ENCODE measurements at places on chromosomes 3 and 15. TPM values are rescaled to one million over a fixed set of nuclear protein-coding genes. Genes with fewer than 3 reads are reported as not detected.
A peak's percentile ranks its signal among the peaks of the same experiment; 100 is the strongest.

The CD86 gene
- 4.1 TPM for total RNA-seq

DNA sequence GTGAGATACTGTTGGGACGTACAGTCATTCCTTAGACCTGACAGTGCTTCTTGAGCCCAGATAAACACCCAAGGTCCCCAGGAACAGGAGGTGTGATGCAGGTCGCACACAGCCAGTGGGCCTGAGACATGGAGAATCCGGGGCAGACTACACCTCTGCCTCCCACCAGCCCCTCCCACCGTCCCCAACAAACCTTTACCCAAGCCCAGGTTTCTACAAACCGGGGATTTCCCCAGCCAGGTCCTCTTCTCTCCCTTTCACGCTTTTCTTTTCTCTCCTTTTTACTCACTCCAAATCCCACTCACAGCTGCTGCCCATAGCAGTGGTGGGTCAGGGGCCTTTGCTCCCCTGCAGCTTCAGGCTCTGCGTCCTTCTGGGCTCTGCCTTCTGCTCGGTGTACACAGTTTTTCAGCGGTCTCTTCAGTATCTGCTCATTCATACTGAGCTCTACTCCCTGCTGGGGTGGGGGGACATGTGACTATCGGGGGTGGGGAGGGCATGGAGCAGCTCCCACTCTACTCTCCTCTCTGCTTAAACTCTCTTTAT lies 4.8 kb upstream of the PCSK6 start:
- H3K4me3 ChIP-seq = no peak overlapping the region
- H3K27me3 ChIP-seq = peaks cover 38% of the 10 kb centered on the region
- H3K27ac ChIP-seq = no peak overlapping the region
- DNase-seq = no peak

The IL5RA gene
- total RNA-seq = 0.49 TPM

DNA sequence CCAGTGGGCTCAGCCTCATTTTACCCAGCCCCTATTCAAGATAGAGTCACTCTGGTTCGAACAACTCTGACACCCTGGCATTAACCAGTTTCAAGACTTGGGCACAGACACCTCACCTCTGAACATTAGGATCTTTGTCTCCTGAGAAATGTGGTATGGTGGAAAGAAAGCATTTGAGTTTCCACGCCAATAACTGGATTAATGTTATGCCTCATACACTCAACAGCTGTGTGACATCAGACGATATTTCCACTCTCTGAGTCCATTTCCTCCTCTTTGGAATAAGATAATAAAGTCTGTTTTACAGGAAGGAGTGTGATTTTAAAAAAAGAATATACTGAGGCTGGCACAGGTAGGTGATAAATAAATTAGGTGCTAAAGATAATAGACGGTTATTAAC lies 121.3 kb upstream of the CHL1 start:
- H3K4me1 ChIP-seq = peaks cover 17% of the 10 kb centered on the region
- H3K27me3 ChIP-seq = no peaks in the 10 kb centered on the region
- H3K4me3 ChIP-seq = no peak overlapping the region
- peak overlapping the region; percentile 44 for H3K27ac ChIP-seq
- H3K36me3 ChIP-seq = no peaks in the 10 kb centered on the region
- no peak for DNase-seq

- no peaks in the 10 kb centered on the region for H3K4me1 ChIP-seq
- no peak overlapping the region for H3K4me3 ChIP-seq
- no peak for DNase-seq
- no peak overlapping the region for H3K27ac ChIP-seq
- H3K36me3 ChIP-seq = no peaks in the 10 kb centered on the region
- H3K27me3 ChIP-seq = no peaks in the 10 kb centered on the region
Observed at GRCh38 chr3:45100981-45101407, 45.2 kb downstream of the CDCP1 start.

GRCh38 chr15:25242957-25243799 lies 195.6 kb downstream of the UBE3A start:
- H3K27ac ChIP-seq = no peak overlapping the region
- no peaks in the 10 kb centered on the region for H3K4me1 ChIP-seq
- peak; percentile 53 for DNase-seq
- no peak overlapping the region for H3K4me3 ChIP-seq
- no peaks in the 10 kb centered on the region for H3K36me3 ChIP-seq
- H3K27me3 ChIP-seq = no peaks in the 10 kb centered on the region

DNA sequence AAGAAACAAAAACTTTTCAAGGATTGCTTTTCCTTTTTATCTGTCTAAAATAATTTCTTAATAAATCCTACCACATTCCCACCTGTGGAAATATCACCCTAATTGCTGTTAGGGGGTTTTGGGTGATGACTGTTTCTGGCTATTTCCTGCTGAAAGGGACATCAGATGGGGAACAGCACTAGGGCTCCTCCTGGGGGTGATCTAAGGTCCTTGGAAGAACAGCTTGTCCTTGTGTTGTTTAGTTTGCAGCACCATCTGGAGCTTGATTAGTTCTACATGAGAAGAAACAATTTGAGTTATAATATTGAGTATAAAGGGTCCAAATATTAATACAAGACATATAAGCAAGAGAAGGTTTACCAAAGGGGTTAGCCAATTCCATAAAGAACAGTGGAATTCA lies 18.7 kb downstream of the OR5H15 start:
- no peaks in the 10 kb centered on the region for H3K36me3 ChIP-seq
- H3K27ac ChIP-seq = no peak overlapping the region
- no peaks in the 10 kb centered on the region for H3K4me1 ChIP-seq
- no peaks in the 10 kb centered on the region for H3K27me3 ChIP-seq
- no peak for DNase-seq
- H3K4me3 ChIP-seq = no peak overlapping the region

The GOLGA6L9 gene
- 5.3 TPM for total RNA-seq

DNA sequence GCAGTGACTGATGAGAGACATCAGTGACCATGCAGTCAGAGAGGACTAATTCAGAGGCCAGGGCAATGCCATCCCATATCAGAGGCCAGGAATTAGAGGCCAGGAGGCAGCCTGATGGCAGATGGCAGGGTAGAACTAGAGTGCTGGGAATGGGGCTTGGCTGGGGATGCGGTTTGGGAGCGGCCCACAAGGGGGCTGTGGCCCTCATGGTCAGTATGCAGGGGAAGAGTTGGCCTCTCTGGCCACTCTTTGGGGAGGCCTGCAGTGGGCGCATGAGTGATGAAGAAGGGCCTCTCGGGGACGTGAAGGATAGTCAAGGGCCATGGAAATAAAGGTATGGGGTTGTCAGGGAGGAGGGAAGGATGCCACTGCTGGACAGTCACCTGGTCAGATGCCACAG lies 101.7 kb downstream of the EEFSEC start:
- H3K27ac ChIP-seq = no peak overlapping the region
- no peak for DNase-seq
- no peaks in the 10 kb centered on the region for H3K4me1 ChIP-seq
- H3K4me3 ChIP-seq = no peak overlapping the region
- H3K27me3 ChIP-seq = no peaks in the 10 kb centered on the region
- H3K36me3 ChIP-seq = no peaks in the 10 kb centered on the region

The SH2D7 gene
- not detected for total RNA-seq

The SUCNR1 gene
- total RNA-seq = not detected

The LRRC31 gene
- not detected for total RNA-seq

The MCCC1 gene
- total RNA-seq = 21.7 TPM

The FMN1 gene
- 19.9 TPM for total RNA-seq

The TNNC1 gene
- not detected for total RNA-seq

- peaks cover 72% of the 10 kb centered on the region for H3K4me1 ChIP-seq
- no peaks in the 10 kb centered on the region for H3K27me3 ChIP-seq
- no peak for DNase-seq
- H3K27ac ChIP-seq = no peak overlapping the region
Observed at GRCh38 chr3:54357301-54357700, 234.9 kb downstream of the CACNA2D3 start.

- no peaks in the 10 kb centered on the region for H3K4me1 ChIP-seq
- H3K36me3 ChIP-seq = no peaks in the 10 kb centered on the region
- no peaks in the 10 kb centered on the region for H3K27me3 ChIP-seq
- H3K27ac ChIP-seq = no peak overlapping the region
- no peak overlapping the region for H3K4me3 ChIP-seq
Observed at GRCh38 chr15:57307527-57308169, 68.7 kb upstream of the CGNL1 start.

The EFCAB12 gene
- 0.36 TPM for total RNA-seq

- no peak overlapping the region for H3K27ac ChIP-seq
- peaks cover 17% of the 10 kb centered on the region for H3K4me1 ChIP-seq
- no peaks in the 10 kb centered on the region for H3K27me3 ChIP-seq
- no peaks in the 10 kb centered on the region for H3K36me3 ChIP-seq
Observed at GRCh38 chr3:66722675-66723074, 221.9 kb upstream of the LRIG1 start.

DNA sequence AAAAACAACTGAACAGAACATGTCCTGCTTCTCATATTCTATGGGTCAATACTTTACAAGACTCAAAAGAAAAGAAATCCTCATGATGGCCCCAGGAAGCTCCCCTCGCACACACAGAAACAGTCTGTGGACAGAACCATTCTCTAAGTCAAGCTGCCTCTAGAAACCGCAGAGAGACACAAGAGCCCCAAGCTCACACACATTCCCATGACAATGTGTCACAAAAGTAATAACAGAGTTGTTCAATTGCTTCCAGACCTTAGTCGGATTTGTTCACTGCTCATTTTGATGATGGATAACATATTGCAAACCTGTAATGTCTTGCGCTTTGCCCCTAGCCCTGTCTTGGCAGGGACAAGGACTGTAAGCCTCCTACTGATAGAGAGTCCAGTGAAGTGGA lies 60.9 kb downstream of the UMPS start:
- no peaks in the 10 kb centered on the region for H3K4me1 ChIP-seq
- peak overlapping the region; percentile 51 for H3K27ac ChIP-seq
- no peak overlapping the region for H3K4me3 ChIP-seq
- no peak for DNase-seq
- H3K36me3 ChIP-seq = peaks cover 8% of the 10 kb centered on the region
- no peaks in the 10 kb centered on the region for H3K27me3 ChIP-seq

- H3K36me3 ChIP-seq = no peaks in the 10 kb centered on the region
- H3K27ac ChIP-seq = no peak overlapping the region
- H3K4me1 ChIP-seq = peaks cover 18% of the 10 kb centered on the region
- no peak overlapping the region for H3K4me3 ChIP-seq
- peak; percentile 14 for DNase-seq
Observed at GRCh38 chr15:68800875-68801274, 19.8 kb downstream of the ANP32A start.

DNA sequence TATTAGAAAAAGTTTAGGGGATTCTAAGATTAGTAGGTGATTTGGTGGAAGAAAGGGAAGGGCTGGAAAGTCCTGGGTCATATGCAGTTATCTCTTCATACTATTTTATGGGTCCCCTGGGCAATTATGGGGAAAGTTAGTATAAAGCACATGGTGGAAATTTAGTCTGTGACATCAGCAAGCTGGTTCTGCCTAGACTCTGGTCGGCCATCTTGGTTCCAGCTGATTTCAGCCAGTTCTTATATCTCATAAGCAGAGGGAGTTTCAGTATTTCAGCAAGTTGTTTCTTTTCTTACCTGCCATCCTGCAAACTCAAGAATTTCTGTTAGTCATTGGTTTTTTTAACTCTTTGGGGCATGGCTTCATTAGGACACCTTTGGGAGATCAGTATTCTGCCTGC lies 1.0 kb upstream of the LYZL4 start:
- H3K4me3 ChIP-seq = no peak overlapping the region
- H3K4me1 ChIP-seq = no peaks in the 10 kb centered on the region
- no peak for DNase-seq
- no peak overlapping the region for H3K27ac ChIP-seq
- no peaks in the 10 kb centered on the region for H3K36me3 ChIP-seq

The TUSC7 gene
- not detected for total RNA-seq

The CAMP gene
- total RNA-seq = not detected

The GOLGA8O gene
- total RNA-seq = not detected

The HRH1 gene
- 3.9 TPM for total RNA-seq

The GLDN gene
- 1.2 TPM for total RNA-seq

- H3K27ac ChIP-seq = no peak overlapping the region
- no peak for DNase-seq
- no peaks in the 10 kb centered on the region for H3K36me3 ChIP-seq
- no peak overlapping the region for H3K4me3 ChIP-seq
Observed at GRCh38 chr3:28081533-28081947, 159.9 kb upstream of the CMC1 start.

DNA sequence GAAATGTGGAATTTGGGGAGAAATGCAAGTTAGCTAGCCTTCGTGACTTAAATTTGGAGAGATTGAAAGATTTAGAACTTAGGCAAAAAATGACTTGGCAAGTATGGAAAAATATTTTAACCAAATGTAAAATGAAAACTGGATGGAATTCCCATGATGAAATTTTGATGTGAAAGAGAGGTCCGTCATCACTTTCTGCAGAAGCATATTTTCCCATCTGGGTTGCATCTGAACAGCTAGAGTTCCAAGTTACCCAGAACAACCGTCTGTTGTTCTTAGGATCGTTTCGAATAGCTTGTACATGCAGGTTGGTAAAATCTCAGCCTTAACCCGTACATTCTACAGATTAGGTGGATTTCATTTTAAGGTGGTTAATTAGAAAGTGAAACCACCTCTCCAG lies 136.3 kb downstream of the GHSR start:
- DNase-seq = no peak
- H3K36me3 ChIP-seq = peaks cover 49% of the 10 kb centered on the region
- no peak overlapping the region for H3K4me3 ChIP-seq
- no peaks in the 10 kb centered on the region for H3K27me3 ChIP-seq

GRCh38 chr3:279325-279724 lies 82.8 kb downstream of the CHL1 start:
- H3K4me3 ChIP-seq = no peak overlapping the region
- H3K4me1 ChIP-seq = no peaks in the 10 kb centered on the region
- no peak overlapping the region for H3K27ac ChIP-seq

DNA sequence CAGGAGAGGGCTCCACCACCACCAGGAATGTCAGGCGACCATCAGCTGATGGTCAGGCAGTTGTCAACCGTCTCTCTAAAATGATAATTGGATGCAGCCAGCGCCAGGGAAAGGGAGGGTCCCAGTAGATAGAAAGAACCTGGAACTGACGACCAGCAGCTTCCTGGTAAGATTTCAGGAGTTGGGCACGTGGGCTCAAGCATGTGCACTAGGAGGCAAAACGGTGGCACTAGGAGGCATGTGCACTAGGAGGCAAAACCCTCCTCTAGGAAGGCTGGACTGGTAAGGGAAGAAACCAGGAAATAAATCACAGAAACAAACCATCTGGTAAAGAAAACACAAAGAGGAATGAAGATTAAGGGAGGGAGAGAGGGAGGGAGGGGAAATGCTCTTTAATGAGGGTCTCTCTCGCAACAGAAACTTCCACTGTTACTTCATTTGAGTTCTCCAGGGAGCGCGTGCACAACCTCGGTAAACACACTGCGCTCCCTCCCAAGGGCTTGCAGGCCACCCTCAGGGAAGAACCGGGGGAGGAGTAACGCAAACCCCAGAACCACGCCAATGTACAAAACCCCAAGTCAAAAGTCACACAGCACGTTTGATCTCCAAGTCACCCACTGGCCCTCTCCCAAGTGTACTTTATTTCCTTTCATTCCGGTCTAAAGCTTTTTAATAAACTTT lies 116.7 kb downstream of the XXYLT1 start:
- DNase-seq = no peak
- no peaks in the 10 kb centered on the region for H3K4me1 ChIP-seq
- H3K4me3 ChIP-seq = no peak overlapping the region
- no peaks in the 10 kb centered on the region for H3K27me3 ChIP-seq
- peak overlapping the region; percentile 93 for H3K27ac ChIP-seq

The PCNP gene
- total RNA-seq = 178 TPM

GRCh38 chr15:65909831-65910230 lies 40.5 kb downstream of the RAB11A start:
- H3K4me3 ChIP-seq = no peak overlapping the region
- H3K27me3 ChIP-seq = no peaks in the 10 kb centered on the region
- DNase-seq = no peak
- peaks cover 11% of the 10 kb centered on the region for H3K36me3 ChIP-seq
- no peak overlapping the region for H3K27ac ChIP-seq

Data from sigmoid colon (tissue), 7 donors.